ENCODE measurements at places on chromosomes 3 and 15.

DNA sequence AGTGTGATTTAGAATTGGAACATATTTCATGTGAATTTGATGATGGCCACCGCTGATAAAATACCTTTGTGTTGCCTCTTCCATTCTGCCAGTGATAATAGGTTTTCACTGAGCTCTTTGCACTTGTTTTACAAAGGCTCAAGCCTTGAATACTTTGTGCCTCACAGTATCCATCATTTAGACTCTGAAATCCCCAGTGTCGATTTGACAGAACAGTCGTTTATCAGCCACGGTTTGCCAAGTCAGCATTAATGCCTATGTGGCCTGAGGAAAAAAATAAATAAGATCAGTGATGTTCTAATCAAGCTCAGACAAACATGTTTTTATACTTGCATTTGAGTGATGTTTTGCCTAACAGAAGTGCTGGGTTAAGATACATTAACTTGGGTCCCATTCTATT is 399.1 kb downstream of the RBMS3 start:
- no peak for DNase-seq

GRCh38 chr3:65951836-65952505 is 86.7 kb downstream of the MAGI1 start:
- DNase-seq = no peak

GRCh38 chr15:42716125-42716524 is 20.8 kb downstream of the CDAN1 start:
- DNase-seq = no peak

DNA sequence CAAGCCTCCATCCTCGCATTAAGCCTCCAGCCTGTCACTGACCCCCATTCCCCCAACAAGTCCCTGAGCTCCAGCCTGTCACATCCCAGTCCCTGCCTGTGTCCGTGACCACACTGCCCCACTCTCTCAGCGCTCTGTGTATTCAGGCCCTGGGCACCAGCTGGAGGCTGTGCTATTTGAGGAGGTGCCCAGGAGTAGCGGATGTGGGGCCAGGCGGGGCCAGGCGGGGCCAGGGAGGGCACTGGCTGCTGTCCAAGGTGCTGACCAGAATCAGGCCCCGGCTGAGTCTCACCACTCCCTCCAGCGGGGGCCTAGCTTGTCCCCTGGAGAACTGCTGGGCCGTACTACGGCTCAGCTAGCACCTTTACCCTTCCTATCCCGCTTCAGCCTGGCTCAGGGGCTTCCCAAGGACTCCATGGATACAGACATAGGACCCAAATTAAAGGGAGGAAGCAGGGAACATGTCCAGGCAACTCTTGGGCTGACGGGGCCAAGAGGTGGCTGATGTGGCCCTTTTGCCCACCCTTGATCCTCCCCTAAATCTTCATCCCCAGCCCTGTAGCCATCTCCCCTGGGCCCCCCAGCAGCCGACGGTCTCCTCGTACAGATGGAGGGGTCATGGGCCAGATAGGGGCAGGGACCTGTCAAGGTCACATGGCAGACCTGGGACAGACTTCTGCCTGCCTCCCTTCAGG is 1.1 kb downstream of the HHATL start:
- DNase-seq = no peak

GRCh38 chr15:26773917-26774316 is 1.1 kb upstream of the GABRB3 start:
- no peak for DNase-seq

DNA sequence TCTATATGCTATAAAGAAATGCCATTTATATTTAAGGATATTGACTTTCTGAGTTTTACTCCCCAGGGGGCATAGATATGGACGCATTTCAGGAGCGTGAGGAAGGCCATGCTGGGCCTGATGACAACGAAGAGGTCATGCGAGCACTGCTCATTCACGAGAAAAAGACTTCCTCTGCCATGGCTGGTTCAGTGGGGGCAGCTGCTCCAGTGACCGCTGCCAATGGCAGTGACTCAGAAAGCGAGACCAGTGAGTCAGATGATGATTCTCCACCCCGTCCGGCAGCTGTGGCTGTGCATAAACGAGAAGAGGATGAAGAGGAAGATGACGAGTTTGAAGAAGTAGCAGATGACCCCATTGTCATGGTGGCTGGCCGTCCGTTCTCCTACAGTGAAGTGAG is 38.4 kb downstream of the GTF2E1 start:
- no peak for DNase-seq

GRCh38 chr3:189365609-189366564 is 194.1 kb downstream of the TPRG1 start:
- DNase-seq = no peak

GRCh38 chr15:89985111-89985510 is 16.0 kb upstream of the ZNF710 start:
- DNase-seq = no peak

Measured in stimulated activated CD8-positive, alpha-beta memory T cell treated with anti-CD3 and anti-CD28 coated beads, Interleukin-4, amount 100 ng/mL, for 4 hours (primary cell).